ENCODE measurements at places on chromosomes 3 and 15.
A peak's percentile ranks its signal among the peaks of the same experiment; 100 is the strongest.

DNA sequence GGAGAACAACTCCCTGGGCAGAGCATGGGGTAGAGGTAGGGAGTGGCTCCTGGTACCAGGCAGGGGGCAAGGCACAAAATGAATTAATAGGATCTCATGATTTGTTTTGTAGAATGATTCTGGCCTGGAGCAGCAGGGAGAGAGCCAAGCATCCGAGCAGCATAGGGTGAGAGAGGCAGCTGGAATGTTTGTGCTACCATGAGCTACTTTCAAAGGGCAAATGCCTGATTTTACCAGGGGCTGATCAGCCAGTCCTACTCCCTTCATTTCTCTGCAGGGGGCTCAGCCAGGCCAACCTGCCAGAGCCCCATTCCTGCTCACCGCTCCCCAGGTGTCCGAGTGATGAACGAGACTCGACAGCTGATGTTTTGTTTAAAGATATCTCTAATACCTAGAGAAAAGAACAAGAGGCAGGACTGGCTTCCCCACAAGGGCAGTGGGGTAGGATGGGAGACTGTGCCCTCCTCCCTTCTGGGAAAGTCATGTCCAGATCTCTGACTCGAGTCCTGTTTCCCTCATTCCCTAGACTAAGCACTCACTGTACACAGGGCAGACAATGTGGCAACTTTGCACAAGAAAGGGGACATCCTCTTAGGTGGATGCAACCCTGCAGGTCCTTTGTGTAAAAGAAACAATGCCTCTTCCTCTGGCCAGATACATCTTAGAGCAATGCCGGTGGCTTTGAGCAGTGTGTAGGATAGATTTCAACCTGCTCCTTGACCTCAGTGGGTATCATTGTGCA is 12.9 kb downstream of the DUOX2 start:
- DNase-seq: no peak

DNA sequence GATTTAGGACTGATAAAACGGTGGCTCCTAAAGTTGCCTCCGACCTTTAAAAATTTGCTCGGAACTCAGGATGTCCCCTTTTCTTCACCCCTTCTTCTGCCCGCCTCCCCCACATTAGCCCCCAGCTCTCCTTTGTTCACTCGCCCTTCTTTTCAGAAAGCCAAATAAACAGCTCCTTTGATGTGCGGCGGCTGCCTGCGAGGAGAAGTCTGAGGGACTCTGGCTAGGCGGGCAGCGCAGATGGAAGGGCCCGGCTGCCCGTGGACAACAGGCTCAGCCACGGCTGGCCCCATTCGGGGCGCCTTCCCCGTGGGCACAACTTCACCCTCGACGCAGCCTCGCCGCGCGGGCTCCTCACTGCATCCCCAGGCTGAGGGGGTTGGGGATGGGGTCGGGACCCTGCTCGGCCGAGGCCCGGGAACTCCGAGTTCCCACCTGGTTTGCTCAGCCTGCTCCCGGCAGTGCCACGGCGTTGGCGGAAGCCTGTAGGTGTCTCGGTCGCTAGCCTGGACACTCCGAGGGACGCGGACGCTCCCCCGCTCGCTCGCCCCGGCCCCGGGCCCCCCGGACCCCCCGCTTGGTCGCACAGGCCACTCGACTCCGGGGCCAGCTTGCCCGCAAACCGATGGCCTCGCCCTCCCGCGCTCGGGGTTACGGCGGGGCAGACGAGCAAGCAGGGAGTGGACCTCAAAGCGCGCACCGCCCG is 897 bp upstream of the TLE3 start:
- DNase-seq: peak; percentile 15

GRCh38 chr3:2525968-2526367 is 427.3 kb downstream of the CNTN4 start:
- no peak for DNase-seq

DNA sequence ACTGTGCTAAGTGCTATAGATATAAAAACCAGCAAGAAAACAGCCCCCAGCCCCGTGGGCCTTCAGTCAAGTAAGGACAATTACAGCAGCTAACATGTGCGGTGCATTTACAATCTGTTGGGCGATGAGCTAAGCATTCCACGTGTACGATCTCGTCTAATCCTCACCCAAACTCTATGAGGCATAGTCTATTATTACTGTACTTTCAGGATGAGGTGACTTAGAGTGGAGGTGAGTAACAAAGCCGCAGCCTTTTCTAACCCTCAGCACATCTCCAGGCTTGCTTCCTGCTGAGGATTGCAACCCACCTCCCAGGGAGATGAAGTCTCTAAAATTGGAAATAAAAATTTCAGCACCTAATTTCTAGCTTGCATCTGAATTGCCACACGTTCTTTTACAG is 53.2 kb upstream of the MCF2L2 start:
- DNase-seq: no peak

DNA sequence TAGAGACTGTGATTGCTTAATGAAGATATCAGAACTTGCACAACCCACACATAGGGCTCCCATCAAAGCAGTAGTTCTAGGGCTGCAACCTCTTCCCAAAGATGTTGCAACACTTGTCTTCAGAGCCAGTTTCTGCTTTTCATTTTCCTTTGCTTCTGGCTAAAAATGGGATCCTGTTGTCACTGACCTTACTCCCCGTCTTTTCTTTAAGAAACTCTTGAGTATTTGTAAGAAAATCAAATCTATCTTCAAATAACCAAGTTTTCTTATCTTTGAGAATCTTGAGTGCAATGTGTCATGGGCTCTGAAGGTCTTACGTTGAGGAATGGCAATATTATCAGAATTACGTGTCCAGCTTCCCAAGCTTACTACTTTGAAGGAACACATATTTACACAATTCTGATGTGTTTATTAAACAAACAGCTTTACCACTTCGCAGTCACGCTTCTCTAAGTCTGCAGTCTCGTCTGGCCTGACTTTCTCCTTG is 24.1 kb downstream of the CACNA1D start:
- no peak for DNase-seq

DNA sequence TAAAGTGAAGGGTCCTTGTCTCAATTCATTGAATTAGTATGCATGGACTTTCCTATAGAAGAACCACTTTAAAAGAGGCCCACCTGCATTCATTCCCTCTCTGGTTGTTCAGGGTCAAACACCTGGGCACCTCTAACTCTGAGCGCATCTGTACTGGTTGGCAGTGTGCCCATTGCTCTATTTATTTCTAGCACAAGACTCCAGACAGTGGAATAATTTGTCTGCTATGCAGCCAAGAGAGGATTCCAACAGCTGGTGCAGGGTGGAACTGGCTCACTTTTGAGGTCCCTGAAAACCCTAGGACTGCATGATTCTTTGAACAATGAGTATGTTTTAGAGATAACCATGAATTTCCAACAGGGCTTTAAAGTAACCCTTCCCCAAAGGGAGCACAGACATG is 57.9 kb downstream of the CCDC33 start:
- no peak for DNase-seq

Measured in activated CD8-positive, alpha-beta memory T cell treated with anti-CD3 and anti-CD28 coated beads for 48 hours (primary cell).